ENCODE measurements at places on chromosomes 11 and 22. TPM values are rescaled to one million over a fixed set of nuclear protein-coding genes. Genes with fewer than 3 reads are reported as not detected.

DNA sequence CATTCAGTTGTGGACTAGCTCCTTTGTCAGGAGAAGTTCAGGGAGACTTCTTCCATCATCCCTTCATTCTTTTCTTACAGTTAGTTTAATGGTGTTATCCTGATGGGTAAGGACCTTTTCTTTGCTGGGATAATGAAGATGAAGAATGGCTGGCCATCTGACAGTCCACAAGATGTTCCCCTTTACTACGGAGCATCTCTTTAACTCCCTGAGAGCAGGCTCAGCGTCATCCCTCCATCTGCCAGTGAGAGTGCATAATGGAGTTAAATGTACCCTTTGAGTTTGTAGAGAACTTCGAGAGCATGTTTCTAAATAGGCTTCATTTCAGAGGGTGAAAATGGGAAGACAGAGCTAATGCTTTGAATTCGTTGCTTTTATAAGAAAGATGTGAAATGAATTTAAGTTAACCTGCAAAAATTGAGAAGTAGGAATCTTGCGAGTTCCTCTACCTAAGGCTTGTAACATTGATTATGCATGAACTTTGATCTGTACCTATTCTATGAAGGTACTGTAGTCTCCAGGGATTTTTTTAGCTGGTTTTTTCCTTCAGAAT, 1.7 kb downstream of the EP300 start:
- H3K4me3 ChIP-seq, result peak overlapping the region; percentile 97
- peak overlapping the region; percentile 98 for H3K27ac ChIP-seq
- no peaks in the 10 kb centered on the region for H3K27me3 ChIP-seq

NRXN2 gene
- total RNA-seq, result 0.60 TPM

DNA sequence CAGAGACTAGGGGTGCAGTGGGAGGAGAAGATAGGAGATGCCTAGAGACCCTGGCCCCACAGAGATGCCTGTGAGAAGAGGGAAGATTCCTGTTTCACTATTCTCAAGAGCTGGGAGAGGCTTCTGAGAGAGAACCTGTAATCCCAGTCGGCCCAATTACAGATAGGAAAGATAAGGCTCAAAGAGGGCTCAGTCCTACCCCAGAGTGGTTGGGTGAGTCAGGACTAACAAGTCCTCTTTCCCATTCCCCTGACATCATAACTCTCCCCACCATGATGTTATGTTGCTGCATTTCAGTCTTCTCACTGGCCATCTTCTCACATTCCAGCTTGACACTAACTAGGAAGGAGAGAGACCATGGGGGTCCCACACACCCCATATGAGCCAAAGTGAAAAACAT, 17.9 kb downstream of the ARHGEF12 start:
- H3K4me3 ChIP-seq, result no peak overlapping the region
- peaks cover 14% of the 10 kb centered on the region for H3K4me1 ChIP-seq
- no peak for DNase-seq
- no peaks in the 10 kb centered on the region for H3K27me3 ChIP-seq

DNA sequence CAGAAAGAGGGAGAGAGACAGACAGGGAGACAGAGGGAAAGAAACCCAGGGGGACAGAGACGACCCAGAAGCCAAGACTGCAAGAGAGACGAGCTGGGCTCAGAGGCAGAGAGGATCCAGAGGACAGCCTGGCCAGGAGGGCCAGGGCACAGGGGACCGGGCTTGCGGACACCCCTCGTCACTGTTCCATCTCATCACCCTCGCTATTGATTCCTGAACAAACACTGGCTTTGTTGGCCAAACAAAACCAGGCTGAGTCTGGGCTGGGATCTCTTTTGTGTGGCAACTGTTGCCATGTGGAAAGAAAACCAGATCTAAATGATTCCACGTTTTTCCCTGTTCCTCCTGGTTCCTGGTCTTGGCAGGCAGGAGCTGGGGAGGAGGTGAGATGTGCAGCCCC, 339.4 kb downstream of the MN1 start:
- H3K4me3 ChIP-seq, result no peak overlapping the region
- no peaks in the 10 kb centered on the region for H3K36me3 ChIP-seq
- H3K4me1 ChIP-seq, result peaks cover 28% of the 10 kb centered on the region
- DNase-seq, result peak; percentile 23

- peaks cover 2% of the 10 kb centered on the region for H3K36me3 ChIP-seq
- peaks cover 52% of the 10 kb centered on the region for H3K4me1 ChIP-seq
- no peak for DNase-seq
- peaks cover 2% of the 10 kb centered on the region for H3K27me3 ChIP-seq
- peak overlapping the region; percentile 80 for H3K27ac ChIP-seq
Measured at GRCh38 chr22:46578824-46579561, 41.2 kb upstream of the GRAMD4 start.

DNA sequence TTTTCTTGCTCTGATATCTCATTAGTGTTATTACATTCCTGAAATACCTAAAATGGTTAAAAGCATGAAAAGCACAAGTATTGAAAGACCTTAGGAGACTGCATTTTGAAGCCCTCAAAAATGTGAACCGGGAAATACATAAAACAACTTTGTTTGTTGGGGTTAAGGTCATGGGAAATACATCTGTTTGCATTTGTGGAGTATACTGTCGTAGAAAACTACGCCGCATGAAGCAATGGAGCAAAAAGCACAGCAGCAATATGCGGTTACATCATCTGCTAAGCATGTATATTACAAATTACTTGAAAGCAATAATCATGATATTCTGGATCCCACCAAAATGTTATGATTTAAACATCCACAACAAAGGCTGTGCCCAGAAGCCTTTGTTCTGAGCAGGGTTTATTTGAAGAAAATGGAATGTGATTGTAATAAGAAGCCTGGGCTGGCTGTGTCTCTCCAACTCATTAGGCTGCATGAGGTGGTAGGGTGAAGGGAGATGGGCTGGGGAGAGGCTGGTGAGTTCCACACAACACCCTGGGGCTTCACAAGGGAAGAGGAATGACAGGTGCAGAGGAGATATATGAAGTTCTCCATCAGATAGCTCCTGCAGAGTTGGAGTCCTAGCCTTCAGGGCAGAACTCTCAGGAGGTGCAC, 64.7 kb upstream of the LIN7C start:
- H3K4me1 ChIP-seq, result peaks cover 12% of the 10 kb centered on the region

- H3K27ac ChIP-seq, result no peak overlapping the region
- peaks cover 10% of the 10 kb centered on the region for H3K27me3 ChIP-seq
- no peak for DNase-seq
- no peaks in the 10 kb centered on the region for H3K36me3 ChIP-seq
- no peak overlapping the region for H3K4me3 ChIP-seq
Measured at GRCh38 chr22:39297490-39298240, 21.8 kb downstream of the RPL3 start.

DNA sequence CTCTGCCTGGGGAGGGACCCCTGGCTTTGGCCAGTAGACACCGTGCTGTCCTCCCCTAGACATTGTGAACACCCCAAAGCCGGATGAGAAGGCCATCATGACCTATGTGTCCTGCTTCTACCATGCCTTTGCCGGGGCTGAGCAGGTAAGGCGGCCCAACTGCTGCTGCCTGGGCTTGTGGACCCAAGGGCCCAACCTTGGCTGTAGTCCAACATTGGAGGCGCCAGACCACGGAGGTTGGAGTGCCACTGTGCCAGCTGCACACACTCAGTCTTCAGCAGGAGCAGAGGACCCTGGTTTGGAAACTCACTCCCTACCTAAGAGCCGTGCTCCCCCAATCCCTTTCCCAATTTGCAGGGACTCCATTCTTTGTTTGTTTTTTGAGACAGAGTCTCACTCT, 9.4 kb downstream of the ACTN3 start:
- H3K27me3 ChIP-seq, result peaks cover 3% of the 10 kb centered on the region
- H3K4me1 ChIP-seq, result no peaks in the 10 kb centered on the region

- peaks cover 7% of the 10 kb centered on the region for H3K4me1 ChIP-seq
- no peaks in the 10 kb centered on the region for H3K27me3 ChIP-seq
- no peak overlapping the region for H3K4me3 ChIP-seq
- H3K27ac ChIP-seq, result no peak overlapping the region
- no peak for DNase-seq
Measured at GRCh38 chr22:39927544-39927943, 26.7 kb downstream of the GRAP2 start.

DNA sequence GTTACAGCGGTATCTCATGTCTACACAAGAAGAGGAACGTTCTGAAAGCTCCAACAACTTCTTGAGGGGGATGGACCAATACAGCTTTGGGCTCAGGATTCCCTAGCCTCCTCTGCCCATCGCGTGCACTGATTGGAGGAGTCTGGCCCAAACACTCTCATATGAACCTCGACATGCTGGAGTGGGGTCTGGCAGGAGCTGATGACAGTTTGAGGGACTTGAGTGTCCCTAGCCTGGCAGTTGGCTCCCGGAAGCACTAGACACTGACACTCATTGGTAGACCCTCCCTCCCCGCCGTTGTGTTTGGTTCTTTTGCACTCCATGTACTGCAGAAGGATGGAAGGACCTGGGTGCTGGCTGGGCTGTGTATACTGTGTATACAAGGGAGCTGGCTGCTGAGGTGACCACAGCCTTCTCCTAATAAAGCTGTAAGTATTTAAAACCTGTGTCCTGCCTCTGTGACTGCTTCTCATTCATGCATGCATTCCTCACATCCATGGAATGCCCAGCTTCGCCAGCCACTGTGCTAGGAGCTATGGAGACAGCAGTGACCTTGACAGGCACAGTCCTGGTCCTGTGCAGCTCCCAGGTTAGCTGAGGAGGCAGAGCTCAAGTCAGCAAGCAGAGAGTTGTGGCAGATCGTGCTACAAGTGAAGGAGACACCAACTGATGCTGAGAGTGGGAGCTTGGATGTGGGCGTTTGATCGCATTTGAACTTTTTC, 27.9 kb downstream of the ADAMTS15 start:
- peaks cover 8% of the 10 kb centered on the region for H3K27me3 ChIP-seq
- no peak for DNase-seq
- no peak overlapping the region for H3K27ac ChIP-seq
- H3K36me3 ChIP-seq, result no peaks in the 10 kb centered on the region
- no peak overlapping the region for H3K4me3 ChIP-seq
- peaks cover 5% of the 10 kb centered on the region for H3K4me1 ChIP-seq

GRCh38 chr22:28514321-28514821, 165.3 kb downstream of the TTC28 start:
- H3K36me3 ChIP-seq, result peaks cover 9% of the 10 kb centered on the region
- H3K27me3 ChIP-seq, result no peaks in the 10 kb centered on the region
- H3K4me3 ChIP-seq, result no peak overlapping the region
- H3K27ac ChIP-seq, result no peak overlapping the region
- H3K4me1 ChIP-seq, result no peaks in the 10 kb centered on the region

LRP5 gene
- 115 TPM for total RNA-seq

- H3K27ac ChIP-seq, result peak overlapping the region; percentile 11
- peaks cover 5% of the 10 kb centered on the region for H3K4me1 ChIP-seq
- H3K27me3 ChIP-seq, result no peaks in the 10 kb centered on the region
- no peak overlapping the region for H3K4me3 ChIP-seq
- H3K36me3 ChIP-seq, result peaks cover 6% of the 10 kb centered on the region
Measured at GRCh38 chr22:43080616-43081015, 8.6 kb downstream of the TTLL1 start.

DNA sequence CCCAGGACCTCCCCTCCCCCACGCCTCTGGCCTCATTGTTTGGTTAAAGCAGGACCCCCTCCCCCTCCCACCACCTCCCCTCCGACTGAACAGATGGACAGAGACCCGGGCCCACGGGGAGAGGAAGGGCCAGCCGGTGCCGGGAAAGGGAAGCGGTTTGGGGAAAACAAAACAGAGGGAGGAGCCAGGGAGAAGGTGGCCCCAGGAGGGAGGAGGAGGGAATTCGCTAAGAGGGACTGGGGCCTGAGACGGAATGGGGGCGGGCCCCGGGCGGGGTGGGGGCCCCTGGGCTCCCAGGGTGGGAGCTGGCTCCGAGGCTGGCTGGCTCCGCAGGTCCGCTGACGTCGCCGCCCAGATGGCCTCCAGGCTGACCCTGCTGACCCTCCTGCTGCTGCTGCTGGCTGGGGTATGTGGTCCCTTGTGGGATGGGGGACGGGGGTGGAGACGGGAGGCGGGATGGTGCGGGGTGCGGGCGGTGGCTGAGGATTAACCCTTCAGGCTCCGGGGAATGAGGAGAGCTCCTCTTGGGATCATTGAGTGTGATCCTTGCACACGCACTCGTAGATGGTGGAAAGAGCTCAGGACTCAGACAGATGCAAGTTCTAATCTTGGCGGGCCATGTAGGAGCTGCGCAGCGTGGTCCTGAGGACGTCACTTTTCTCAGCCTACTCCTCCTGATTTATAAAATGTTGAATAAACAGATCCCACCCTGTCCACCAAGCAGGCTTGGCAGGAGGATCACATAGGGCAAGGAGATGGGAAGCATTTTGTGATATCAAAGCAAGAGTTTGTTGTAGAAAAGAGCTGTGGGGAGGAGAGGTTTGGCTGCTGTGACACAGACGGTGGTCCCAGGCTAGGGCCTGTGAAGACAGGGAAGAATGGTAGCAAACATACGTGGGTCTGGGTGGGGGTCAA, 688 bp downstream of the SERPING1 start:
- peak overlapping the region; percentile 73 for H3K4me3 ChIP-seq
- H3K27ac ChIP-seq, result peak overlapping the region; percentile 97
- H3K4me1 ChIP-seq, result peaks cover 32% of the 10 kb centered on the region
- peak; percentile 75 for DNase-seq
- H3K27me3 ChIP-seq, result no peaks in the 10 kb centered on the region

DNA sequence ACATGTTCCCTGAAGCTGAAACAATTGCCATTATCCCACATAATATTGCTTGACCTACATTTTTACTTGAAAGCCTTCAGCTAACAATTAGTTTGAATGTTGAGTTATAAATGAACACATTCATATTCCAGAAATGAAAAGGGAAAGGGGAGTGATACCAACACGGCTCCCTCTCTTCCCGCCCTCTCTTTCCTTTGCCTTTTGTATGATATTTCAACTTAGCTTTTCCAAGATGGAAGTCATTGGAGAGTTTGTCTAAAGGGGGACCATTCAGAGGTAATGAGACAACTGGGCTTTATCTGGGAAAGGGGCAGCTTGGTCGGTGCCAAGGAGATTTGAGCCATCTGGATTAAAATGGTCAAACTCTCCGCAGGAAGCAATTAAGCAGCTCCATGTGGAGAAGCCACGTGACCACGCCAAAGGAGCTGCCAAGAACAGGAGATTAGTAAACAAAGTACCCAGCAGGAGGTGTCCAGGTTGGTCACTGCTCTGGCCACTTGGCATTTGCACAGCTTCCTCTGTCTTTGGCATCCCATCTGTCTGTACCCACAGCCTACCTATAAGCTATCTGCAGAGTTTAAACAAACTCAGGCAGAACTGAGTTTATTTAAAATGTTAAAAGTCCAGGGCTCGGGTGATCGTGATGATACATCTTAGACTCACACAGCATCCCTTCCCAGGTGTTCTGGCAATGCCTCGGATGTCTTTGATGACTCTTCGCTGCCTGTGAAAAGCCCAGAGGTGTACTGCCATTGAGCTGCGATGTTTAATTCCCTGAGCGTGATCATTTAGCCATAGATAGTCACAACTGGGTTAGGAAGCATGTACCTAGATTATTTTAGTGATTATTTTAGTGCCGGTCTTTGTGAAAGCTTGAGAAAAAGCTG, 735.9 kb downstream of the NTM start:
- H3K27me3 ChIP-seq, result peaks cover 23% of the 10 kb centered on the region
- no peak for DNase-seq
- peaks cover 4% of the 10 kb centered on the region for H3K4me1 ChIP-seq
- no peak overlapping the region for H3K27ac ChIP-seq

SNAP29 gene
- 20.4 TPM for total RNA-seq

All from progenitor cell of endocrine pancreas (in vitro differentiated cells).